ENCODE measurements at places on chromosomes 7 and 10.

DNA sequence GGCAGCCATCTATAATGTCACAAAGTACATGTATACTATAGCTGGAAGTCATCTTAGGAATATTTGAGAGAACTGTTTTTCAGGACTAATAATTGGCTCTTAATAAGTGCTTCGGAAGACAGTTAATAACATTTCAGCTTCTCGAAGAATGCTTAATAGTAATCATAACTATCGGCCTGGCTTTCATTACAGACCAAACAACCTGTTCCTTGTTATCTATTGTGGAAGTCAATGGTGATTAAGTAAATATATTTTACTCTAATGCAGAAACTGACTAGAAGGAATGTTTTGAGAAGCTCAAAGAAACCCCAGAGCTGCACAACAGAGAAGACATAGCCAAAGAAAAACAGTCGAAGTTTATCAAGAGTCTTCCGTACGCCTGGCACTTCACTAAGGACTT is 106.8 kb upstream of the FAM133B start:
- DNase-seq, result no peak

GRCh38 chr10:63224241-63224640 is 91.1 kb downstream of the NRBF2 start:
- no peak for DNase-seq

DNA sequence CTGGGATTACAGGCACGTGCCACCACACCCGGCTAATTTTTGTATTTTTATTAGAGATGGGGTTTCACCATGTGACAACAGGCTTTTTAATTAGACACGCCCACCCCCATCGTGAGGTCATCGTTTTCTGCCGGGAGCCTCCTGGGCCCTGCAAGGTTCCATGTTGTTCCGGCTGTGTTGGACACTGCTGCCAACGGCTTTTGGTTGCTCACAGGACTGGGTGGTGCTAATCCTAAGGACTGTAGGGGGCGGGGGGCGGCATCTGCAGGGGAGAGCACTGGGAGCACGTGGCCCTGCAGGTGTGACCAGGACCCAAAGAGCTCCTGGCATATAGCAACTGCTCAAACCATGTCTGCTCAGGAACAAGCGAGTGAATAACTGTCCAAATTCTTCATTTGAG is 29.5 kb upstream of the INSIG1 start:
- DNase-seq, result no peak

GRCh38 chr7:101133621-101134398 is 6.9 kb downstream of the SERPINE1 start:
- DNase-seq, result no peak

- DNase-seq, result no peak
These were observed 25.8 kb downstream of the TACC2 start for GRCh38 chr10:122014652-122015248.

GRCh38 chr10:37488792-37489657 is 363.6 kb downstream of the ANKRD30A start:
- DNase-seq, result no peak

DNA sequence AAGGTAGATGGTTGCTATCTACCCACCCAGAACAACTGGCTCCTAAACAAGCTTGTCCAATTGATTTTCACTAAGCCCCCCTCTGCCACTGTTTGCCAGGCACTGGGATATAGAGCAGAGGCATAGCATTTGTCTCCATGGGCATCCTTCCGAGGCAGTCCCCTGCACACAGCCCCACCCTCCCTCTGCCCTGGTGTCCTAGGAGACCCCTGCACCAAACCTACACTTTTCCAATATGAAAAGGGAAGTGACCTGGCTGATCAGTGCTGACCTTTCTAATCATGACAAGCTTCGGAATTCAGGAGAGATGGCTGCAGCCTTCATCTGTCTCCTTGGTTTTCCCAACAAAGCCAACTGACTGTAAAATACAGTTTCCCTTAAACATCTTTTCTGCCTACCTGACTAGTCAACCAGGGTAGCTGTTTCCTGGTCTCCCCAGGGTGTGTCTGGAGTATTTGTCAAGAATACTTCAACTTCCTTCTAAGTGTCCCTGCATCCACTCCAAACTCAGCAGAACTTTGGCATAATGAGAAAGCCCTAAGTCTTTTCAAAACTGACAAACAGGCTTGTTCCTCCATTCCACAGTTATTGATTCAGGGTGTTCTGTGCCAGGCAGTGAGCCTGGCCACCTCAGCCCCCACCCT is 7.6 kb upstream of the SLC18A3 start:
- no peak for DNase-seq

DNA sequence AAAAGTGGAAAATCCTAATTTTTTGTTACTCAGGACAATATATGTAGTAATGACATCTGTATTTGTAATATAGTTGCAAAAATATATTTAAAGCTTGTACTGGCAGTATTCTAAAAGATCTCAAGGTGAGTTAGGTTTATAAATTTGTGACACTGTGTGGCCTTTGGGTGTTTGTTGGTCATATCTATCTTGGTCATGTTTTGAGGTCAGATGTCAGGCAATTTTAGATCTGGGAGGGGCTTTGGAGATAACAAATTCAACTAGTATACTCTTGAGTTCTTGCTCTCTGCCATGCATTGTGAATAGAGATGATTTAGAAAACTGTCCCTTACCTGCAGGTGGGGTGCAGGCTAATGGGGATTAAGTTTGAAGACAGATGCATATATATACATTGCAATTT is 3.1 kb downstream of the TBC1D12 start:
- DNase-seq, result no peak

GRCh38 chr10:51035344-51035743 is 38.9 kb upstream of the PRKG1 start:
- DNase-seq, result no peak

DNA sequence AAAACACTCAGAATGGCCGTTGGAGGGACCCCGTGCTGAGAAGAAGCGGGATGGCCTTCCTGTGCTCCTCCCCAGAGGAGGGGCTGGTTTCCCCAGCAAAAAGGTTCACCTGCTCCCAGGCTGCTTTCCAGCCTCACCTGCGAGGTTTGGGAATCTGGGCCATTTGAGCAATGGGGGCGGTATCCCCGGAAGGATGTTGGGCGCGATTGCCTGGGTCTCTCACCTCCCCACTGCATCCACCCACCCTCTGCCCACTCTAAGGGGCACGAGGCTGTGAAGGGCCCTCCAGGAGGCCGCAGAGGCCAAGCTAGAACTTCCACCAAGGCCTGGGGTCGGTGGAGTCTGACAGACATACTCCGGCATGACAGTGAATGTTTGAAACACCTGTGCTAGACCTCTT is 147.6 kb downstream of the PAXIP1 start:
- no peak for DNase-seq

GRCh38 chr7:55005241-55005851 is 13.5 kb upstream of the EGFR start:
- no peak for DNase-seq

DNA sequence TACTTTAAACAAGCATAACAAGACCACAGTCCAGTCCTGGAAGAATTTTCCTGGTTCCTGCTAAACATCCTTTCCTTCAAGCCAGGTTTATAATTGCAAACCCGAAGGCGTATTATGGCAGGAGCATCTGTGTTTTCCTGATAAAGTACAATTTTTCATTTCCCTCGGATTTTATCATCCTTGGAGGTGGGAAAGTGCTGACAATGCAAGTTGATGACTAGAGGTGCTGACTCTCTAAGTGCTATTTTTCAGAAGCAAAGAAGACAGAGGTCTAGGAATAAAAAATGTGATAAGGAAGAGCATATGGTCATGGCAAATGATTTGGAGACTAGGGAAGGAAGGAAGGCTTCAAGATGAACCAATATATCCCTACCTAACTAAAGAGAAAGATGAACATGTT is 703.2 kb upstream of the LRRN3 start:
- no peak for DNase-seq

- no peak for DNase-seq
These were observed 165.2 kb downstream of the COBL start for GRCh38 chr7:51151455-51151854.

DNA sequence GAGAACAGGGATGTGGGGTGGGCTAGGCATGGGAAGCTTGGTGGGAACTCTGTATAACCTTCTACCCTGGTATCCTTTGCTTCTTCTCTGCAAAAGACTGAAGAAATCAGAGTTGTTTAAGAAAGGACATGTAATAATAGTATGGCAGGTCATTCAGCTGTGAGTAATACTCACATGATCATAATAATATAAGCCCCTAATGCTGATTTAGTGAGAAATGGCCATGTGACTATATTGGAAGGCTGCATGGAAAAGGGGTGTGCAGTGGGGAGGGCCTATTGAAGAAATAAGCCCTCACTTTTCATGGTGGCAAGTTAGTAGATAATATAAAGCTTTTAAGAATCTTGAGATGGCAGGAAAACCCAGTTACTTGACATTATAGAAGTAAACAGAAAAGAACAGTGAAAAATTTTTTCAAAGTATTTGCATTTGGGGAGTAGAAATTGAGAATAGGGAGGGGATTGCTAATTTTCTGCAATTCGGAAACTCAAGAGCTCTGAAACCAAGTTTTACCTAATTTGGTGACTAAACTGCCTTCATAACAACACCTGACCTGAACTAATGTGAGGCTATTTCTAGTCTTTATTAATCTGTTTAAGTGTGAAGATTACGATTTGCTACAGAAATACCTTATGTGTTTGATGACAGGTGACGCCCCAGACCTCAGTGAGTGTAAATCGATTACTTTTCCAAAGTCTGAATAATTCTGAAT is 44.4 kb downstream of the ATXN7L1 start:
- no peak for DNase-seq

DNA sequence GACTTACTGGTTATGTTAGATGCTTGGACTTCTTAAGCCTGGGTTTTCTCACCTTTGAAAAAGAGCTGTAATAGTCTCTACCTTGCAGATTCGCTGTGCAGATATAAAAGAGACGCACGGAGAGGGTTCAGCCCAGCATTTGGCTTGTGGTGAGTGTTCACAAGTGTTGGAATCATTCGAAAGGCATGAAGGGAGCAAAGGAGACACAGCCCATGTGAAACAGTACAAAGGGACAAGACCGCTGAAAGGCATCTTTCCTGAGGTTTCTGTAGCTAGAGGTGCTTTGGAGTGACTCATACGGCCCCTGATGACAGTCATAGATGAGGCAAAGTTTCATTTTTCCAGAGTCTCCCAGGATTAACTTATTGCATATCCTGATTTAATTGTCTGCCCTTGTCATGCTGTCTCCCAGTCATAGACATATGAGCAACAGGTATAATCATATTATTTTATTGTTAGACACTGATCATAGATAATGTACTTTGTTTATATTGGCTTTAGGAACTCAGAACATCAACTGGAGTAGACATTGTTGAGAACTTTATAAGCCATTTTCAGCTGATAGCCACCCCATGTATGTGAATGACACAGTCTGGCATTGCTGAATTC is 171.1 kb downstream of the ADRA2A start:
- DNase-seq, result no peak

DNA sequence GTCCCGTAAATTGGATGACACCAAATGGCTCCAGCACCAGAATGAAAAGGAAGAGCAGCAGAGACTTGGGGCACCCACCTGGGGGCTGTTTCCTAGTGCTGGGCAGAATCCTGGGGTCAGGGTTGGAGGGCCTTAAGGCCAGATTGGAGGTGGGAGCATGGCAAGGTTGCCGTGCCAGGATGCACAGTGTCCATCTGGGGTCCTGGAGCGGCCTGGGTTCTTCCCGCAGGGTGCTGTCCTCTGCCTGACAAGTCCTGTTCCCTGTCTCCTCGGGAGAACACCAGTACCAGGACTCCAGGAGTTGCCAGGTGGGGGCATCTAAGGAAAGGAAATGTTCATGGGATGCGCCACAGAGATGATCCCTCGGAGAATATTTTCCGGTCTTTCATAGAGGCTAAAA is 42.8 kb downstream of the MGMT start:
- DNase-seq, result no peak

DNA sequence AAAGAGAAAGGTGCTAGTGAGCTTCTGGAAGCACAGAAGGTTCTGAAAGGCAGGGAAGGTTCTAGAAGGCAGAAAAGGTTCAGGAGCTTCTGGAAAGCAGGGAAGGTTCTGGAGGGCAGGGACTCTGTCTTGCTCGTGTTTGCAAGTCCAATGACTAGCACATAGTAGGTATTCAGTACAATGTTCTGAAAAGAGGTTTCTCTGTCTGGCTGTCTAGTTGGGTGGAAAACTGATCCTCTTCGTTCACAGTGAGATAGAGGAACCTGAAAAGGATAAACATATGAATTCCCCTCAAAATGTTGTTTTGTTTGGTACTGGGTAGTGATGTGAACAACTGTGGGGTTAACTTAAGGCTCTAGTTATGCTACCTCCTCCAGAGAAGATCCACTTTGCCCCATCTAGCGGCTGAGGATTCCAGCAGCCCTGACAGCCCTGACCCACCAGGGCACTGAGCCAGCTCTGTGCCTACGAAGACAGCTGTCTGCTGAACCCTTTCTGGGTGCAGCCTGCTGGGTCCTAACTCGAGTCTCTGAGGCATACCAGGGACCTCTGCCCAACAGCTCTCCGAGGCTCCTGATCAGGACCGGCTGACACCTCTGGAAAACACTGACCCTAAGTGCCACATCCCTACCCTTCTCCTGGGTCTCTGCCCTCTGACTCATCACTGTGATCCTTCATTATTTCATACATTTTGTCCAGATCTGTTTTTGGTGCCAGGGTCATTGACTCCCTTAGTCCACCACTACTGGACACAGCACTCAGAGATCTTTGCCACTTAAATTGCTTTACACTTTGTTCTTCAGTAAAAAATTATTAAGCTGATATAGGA is 15.4 kb downstream of the PTPRN2 start:
- DNase-seq, result no peak

- DNase-seq, result no peak
These were observed 62.7 kb upstream of the ZPBP start for GRCh38 chr7:50155755-50156154.

- no peak for DNase-seq
These were observed 47.3 kb downstream of the CHST3 start for GRCh38 chr10:72011468-72011867.

GRCh38 chr7:35353481-35353880 is 99.6 kb upstream of the TBX20 start:
- DNase-seq, result no peak

DNA sequence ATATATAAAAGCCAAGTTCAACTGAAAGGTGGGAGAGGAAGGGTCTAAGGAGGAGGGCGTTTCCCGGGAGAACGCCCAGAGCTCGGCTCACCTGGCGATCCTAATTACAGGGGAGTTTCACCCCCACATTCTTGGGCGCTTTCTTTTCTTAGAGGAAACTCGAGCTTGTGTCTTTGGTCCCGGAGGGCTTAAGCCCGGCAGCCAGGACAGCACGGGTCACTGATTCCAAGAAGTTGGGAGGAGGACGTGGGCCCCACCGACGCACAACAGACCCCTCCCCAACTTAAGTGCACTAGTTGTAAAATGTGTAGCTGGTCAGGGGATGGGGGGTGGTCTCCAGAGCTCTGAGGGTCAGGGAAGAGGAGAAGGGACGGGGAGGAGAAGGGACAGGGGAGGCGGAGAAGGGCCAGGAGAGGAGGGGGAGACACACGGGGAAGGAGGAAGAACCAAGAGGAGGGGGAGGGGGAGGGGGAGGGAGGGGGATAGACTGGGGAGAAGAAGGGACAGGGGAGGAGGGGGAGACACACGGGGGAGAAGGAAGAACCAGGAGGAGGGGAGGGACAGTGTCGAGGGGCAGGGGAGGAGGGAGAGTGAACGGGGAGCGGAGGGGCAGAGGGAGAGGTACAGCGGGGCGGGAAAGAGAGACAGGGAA is 874 bp downstream of the BAIAP2L1 start:
- no peak for DNase-seq

Data from GM04503 (cell line).